Hair follicle dermal papilla cell (primary cell): ENCODE measurements at places on chromosomes 1 and 21. TPM values are rescaled to one million over a fixed set of nuclear protein-coding genes. Genes with fewer than 3 reads are reported as not detected.

Gene CLDN17
- not detected in 2 replicates for total RNA-seq

Gene VCAM1
- total RNA-seq = 13.1 and 32.8 TPM in 2 replicates

Gene S100A5
- not detected in 2 replicates for total RNA-seq

Gene MYCL
- total RNA-seq = 0.16 TPM in 1 of 2 replicates, not detected in the other

Gene PER3
- total RNA-seq = 19.4 and 26.6 TPM in 2 replicates

Gene SLC5A9
- not detected in 2 replicates for total RNA-seq

Gene TARBP1
- total RNA-seq = 13.2 and 17.7 TPM in 2 replicates

Gene PSMA5
- total RNA-seq = 31.3 and 47.8 TPM in 2 replicates

Gene SMIM1
- total RNA-seq = 0.49 and 2.7 TPM in 2 replicates

Gene PYHIN1
- 0.12 TPM in 1 of 2 replicates, not detected in the other for total RNA-seq

Gene GUCA2A
- total RNA-seq = not detected in 2 replicates

Gene YBX1
- total RNA-seq = 410 and 555 TPM in 2 replicates
